Activated CD8-positive, alpha-beta memory T cell treated with anti-CD3 and anti-CD28 coated beads for 24 hours (primary cell): ENCODE measurements at places on chromosomes 6 and 20.

DNA sequence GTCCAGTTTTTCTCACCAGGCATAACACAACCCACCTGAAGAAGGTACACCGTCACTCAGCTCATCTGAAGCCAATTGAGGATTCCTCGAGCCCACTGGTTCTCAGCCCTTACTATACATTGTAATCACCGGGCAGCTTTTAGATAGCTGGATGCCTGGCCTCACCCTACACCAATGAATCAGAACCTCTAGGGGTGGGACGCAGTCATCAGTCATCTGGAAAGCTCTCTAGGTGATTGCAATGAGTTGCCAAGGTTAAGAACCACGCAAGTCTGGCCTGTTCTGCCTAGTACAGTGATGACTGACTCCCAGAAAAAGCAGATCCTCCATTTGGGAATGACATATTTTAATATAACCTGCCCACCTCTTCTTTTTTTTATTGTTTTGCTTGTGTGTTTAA lies 41.1 kb downstream of the MC3R start:
- no peak for DNase-seq

GRCh38 chr6:108920751-108921150 lies 72.5 kb downstream of the ARMC2 start:
- DNase-seq = no peak

GRCh38 chr6:7390226-7390878 lies 744 bp downstream of the RIOK1 start:
- DNase-seq = no peak

DNA sequence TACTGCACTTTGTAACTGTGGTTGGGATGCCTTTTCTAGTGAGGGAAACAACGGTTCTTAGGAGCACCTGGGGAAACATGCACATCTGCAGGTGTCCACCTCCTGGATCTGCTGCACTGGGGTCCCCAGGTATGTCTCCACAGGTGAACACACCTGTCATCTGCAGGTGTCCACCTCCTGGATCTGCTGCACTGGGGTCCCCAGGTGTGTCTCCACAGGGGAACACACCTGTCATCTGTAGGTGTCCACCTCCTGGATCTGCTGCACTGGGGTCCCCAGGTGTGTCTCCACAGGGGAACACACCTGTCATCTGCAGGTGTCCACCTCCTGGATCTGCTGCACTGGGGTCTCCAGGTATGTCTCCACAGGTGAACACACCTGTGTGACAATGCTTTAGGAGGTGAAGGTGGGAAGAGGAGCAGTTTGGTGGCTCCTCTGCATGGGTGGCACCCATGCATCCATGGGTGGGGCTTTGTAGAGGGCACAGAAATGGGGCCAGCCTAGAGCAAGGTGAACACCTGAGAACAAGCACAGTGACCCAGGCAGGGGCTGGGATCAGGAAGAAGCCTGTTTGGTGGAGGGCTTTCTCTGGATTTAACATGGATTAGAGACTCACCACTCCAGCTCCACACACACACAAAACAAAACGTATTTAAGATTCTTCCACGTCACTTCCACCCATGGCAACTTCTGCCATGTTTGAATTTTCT lies 206.0 kb upstream of the CDH4 start:
- DNase-seq = no peak

DNA sequence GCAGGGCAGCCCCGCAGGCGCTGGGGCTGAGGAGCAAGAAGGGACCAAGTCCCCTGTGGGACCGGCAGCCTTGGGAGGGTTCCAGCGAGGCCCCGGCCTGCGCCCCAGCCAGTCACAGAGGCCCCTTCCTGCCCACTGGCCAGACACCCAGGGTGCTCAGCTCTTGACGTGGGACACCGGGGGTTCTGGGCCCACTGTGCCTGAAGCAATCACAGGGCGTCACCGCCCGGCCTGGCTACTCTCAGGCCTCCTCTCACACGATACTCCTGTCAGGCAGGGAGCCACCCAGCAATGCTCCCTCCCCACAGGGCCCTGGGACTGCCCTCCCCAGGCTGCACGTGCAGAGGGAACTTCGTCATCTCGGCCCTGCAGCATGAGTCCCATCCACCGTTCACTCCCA lies 14.5 kb downstream of the TAF4 start:
- DNase-seq = no peak

GRCh38 chr20:62937268-62938104 lies 461 bp upstream of the GID8 start:
- DNase-seq = peak; percentile 98

GRCh38 chr20:51418137-51418529 lies 124.4 kb downstream of the NFATC2 start:
- no peak for DNase-seq

DNA sequence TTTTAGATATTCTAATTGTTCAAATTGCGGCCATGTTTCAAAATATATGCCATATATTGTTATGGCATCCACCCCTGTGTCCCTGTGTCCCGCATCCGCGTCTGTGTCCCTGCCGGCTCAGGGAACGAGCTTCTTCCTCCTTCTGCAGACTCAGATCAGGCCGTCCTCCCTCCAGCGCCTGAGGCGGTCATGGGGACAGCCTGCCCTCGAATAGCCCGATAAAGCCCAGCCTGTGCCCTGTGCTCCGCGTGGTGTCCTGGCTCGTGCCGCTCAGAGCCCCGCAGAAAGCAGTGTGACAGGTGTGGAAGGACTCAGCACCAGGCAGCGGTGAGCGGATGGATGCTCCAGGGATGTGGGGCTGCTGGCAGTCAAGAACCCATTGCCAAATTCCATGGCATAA lies 663.4 kb upstream of the DEFB115 start:
- no peak for DNase-seq

DNA sequence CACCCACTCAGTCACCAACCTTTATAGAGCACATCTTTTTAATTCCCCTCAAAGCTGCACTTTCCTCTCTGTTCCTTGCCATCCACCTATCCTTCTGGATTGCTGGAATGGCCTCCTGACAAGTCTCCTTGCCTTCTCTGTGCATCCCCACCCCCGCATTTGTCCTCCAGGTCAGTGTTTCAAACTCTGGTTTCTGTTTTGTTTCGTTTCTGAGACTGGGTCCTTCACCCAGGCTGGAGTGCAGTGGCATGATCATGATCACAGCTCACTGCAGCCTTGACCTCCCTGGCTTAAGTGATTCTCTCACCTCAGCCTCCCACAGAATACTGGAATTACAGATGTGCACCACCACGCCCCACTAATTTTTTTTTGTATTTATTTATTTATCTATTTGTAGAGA lies 96.2 kb downstream of the PLCB1 start:
- DNase-seq = no peak

GRCh38 chr6:96777113-96777512 lies 60.2 kb downstream of the GPR63 start:
- no peak for DNase-seq

GRCh38 chr6:64293298-64293697 lies 657.7 kb downstream of the PHF3 start:
- DNase-seq = no peak

GRCh38 chr6:119612911-119613381 lies 263.4 kb upstream of the MAN1A1 start:
- no peak for DNase-seq

DNA sequence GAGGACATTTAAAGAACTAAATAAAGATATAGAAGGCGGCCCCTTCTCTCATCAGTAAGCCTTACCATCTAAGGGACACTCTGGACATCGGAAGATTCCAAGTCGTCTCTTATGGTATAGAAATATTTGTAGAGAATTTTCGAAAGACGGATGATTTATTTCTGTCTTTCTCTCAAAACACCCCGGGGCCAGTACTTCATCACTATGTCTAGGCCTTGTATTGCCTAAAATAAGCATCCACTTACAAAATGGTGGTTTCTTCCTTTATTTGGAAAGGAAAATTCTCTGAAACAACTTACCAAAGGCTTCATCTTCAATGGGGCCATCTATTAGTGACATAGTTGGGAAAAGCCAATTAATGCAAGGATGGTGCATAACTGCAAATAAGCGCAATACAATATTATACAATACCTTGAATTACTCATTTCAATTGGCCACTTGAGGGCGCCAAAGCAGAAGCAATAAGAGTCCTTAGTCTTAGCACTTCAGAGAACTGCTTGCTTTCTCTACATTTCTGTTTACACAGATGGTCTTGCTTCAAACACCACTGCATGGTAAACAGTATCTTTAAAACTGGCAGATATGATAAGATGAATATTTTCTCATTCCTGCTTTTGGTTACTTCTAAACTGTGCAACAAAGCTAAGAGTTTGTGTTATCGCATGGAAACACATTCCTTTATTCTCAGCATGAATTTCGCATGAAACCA lies 113.2 kb downstream of the VIP start:
- peak; percentile 73 for DNase-seq

- DNase-seq = peak; percentile 72
These were observed 78.3 kb upstream of the CTNNBL1 start for GRCh38 chr20:37615340-37616109.

DNA sequence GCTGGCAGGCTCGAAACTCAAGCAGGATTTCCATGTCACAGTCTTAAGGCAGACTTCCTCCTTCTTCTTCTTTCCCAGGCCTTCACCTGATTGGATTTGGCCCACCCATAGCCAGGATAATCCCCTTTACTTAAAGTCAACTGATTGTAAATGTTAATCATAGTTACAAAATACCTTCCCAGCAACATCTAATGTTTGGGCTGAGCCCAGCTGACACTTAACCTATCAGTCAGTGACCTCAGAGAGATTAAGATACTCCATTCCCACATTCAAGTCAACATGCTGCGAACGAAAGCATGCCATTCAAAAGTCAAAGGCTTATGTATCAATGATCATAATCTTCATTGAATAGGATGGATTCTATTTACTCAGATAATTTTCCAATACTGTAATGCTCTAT lies 16.0 kb downstream of the MAP7 start:
- DNase-seq = no peak
